ENCODE measurements at places on chromosomes 16 and 17.

- no peak for DNase-seq
Observed at GRCh38 chr17:1011760-1012735, 15.1 kb downstream of the TIMM22 start.

- DNase-seq: no peak
Observed at GRCh38 chr17:20173091-20173490, 163.9 kb downstream of the SPECC1 start.

DNA sequence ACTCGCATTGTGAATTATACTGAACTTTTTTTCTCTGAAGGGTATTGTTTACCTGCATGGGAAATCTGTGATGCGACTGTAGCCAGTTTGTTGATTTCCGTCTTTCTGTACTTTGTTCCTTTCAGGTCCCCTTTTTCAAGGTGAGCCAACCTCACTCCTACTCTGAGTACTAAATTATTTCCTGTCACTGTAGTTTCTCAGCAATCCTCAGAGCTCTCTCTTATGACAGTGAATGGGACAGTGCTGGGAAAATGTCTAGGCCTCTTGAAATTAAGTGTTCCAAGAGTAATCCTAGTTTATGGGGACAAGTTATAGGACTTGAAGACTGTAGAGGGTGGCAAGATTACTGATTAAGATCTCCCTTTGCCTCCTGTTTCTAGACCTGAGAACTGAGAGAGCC is 167.6 kb downstream of the CNTNAP4 start:
- DNase-seq: no peak

DNA sequence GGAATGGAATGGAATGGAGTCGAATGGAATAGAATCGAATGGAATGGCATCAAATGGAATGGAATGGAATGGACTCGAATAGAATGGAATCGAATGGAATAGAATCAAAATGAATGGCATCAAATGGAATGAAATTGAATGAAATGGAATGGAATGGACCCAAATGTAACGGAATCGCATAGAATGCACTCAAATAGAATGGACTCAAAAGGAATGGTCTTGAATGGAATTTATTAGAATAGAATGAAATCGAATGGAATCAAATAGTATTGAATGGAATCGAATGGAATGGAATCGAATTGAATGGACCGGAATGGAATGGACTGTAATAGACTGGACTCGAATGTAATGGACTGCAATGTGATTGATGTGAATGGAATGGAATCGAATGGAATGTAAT is 501.4 kb upstream of the WSB1 start:
- DNase-seq: no peak

- DNase-seq: no peak
Observed at GRCh38 chr17:50491505-50491904, 12.8 kb downstream of the RSAD1 start.

DNA sequence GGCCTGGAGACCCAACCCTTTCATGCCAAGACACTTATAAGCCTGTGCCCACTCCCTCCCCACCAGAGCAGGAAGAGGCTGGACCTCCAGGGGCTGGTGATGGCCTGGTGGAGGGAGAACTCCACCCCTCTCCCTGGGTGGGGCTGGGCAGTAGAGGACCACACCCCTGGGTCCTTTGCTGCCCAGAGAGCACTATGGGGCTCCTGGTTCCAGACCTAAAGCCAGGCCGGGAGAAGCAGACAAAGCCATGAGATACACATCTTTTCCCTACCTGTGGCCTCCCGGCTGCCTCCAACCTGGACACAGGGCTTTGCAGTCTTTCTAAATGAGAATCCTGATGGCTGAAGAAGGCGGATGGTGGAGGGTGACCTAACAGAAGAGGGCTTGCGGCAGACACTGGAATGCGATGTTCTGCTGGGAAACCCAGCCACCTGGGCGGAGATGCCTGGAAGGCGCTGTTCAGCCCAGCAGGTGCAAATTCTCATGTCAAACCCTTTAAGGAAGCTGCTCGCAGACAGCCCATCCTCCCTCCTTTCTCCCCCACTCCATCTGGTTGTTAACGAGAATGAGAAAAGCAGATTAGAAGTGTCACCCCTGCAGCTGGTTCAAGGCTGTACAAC is 43.9 kb upstream of the KIFC3 start:
- no peak for DNase-seq

Measured in PC-3 (cell line).